ENCODE measurements at places on chromosomes 16 and 17.

- DNase-seq: no peak
Observed at GRCh38 chr16:87531418-87531817, 38.6 kb upstream of the ZCCHC14 start.

GRCh38 chr16:77191259-77191969, 424 bp downstream of the MON1B start:
- no peak for DNase-seq

GRCh38 chr17:61470530-61471136, 18.4 kb downstream of the TBX4 start:
- DNase-seq: no peak

DNA sequence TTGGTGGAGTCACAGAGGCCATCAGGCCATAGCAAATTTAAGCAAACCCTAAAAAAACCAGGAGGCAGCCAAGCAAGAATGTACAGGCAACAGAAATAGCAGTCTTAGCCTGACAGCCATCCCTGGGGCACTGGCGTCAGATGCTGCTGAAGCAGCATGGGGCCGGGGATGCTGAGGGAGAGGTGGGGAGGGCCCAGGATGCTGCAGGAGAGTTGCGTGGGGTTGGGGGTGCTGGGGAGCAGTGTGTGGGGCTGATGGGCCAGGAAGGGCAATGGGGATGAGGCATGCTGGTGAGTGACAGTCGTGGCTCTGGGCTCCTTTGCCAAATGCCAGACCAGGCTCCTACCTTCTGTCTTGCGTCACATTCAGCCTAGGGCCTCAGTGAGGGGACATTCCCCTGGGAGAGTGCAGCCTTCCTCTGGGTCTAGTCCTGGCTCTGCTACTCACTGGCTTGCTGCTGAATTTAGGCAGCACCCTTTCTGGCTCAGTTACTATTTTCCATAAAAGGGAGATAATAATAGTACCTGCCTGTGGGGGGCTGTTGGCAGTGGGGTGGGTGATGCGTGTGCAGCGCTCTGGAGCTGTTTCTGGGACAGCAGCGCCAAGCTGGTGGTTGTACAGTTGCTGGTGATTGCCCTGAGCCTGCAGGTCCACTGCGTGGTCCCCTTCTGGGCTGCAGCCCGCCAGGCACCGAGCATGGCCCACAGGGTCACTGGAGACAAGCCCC, 88.1 kb downstream of the AMFR start:
- no peak for DNase-seq

GRCh38 chr17:74864866-74865395, 5.2 kb upstream of the GRIN2C start:
- peak; percentile 87 for DNase-seq
